ENCODE measurements at places on chromosomes 1 and 21.

GRCh38 chr21:42781971-42782722 lies 97.2 kb downstream of the WDR4 start:
- DNase-seq = no peak

GRCh38 chr1:84479998-84480397 lies 932 bp downstream of the RPF1 start:
- DNase-seq = no peak

DNA sequence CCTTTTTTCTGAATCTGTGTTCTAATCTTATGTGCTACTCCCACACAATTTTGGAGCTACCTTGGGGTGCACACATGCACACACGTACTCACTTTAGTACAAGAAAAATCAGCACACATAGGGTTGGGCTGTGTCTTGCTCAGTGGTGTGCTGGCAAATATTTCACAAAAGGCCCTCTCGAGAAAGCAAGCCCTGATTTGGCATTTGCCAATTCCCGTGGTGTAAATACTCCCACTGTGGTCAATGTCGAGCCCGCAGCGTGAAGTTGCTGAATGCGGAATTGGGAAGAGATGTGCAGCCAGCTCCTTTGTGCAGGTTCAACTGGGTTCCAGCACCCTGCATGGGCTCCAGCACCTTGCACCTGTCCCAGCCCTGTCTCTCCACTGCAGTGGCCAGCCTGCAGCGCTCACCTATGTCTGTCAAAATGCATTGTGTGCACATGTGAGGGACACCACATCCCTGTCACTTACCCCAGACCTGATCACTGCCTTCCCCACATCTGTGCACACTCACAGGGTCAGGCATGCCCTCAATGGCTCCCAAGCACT lies 78.4 kb upstream of the WNT4 start:
- DNase-seq = no peak

DNA sequence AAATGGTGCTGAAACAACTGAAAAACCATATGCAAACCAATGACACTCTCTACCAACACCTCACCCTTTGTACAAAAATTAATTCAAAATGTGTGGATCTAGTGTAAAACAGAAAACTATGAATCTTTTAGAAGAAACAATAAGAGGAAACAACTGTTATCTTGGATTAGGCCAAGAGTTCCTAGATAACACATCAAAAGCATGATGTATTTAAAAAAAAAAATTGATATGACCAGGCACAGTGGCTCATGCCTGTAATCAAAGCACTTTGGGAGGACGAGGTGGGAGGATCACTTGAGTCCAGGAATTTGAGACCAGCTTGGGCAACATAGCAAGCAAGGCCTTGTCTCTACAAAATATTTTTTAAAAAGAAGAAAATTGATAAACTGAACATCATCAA lies 79.0 kb downstream of the EIF4G3 start:
- no peak for DNase-seq

GRCh38 chr1:215899901-215900300 lies 332.8 kb downstream of the KCTD3 start:
- no peak for DNase-seq

- no peak for DNase-seq
Measured at GRCh38 chr1:2468041-2468472, 8.0 kb upstream of the PLCH2 start.

DNA sequence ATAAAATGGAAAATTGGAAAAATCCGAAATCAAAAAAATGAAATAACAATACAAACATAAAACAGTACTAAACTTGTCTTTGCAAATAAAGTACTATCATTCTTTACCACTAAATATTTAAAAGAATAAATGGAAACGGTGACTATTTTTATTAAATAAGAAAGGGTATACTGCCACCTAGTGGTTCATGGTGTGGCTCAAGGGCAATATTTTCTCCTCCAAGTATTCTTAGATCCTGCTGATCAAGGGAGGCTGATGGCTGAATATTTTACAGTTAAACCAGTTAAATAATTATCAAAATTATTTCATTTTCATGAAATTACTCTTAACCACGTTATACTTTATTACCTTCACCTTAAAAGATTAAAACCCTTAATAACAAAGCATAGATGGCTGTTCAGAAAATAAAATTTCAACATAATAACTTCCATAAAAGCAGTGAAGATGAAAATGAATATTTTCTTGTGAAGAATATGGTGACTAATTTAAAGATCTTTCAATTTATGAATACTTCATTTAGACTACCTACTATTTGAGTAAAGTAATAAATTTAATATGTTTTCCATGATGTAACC lies 1793.9 kb downstream of the NCAM2 start:
- DNase-seq = peak; percentile 9

- DNase-seq = no peak
Measured at GRCh38 chr1:4973341-4973740, 318.9 kb downstream of the AJAP1 start.

GRCh38 chr1:94940738-94941137 lies 13.8 kb upstream of the CNN3 start:
- DNase-seq = no peak

DNA sequence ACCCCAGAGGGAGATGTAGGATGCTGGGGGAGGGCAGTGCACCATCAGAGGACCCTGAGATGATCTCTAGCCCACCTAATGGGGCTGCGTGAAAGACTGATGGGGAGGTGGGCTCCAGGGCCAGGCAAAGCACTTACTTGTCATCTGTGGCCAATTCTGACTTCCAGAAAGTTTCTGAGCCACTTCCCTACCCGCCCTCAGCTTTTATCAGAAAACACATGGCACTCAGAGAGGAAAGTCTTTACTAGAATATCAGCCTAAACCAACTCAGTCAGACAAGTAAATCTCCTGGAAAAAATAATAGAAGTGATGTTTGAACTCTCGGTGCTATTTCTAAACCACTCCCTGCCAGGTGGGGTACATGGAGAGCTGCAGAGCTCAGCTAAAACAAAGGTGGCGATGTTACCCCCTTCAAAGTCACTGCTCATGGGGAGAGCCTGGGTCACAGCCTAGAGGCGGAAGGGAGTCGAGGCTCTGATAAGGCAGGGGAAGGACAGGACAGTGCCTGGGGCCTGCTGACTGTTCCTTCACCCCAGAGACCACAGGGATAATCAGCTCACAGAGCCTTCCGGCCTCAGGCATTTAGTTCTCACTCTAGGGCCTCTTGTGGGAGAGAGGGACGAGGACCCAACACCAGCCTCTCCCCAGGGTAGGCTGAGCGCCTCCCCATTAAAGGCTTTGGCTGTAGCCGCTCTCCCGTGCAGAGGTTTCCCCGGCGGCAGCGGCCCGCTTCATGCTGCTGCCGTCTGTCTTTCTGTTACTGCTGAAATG lies 14.2 kb downstream of the SMIM12 start:
- DNase-seq = no peak

GRCh38 chr1:184695023-184695422 lies 59.6 kb downstream of the EDEM3 start:
- DNase-seq = no peak

- no peak for DNase-seq
Measured at GRCh38 chr1:239952348-239953308, 139.1 kb upstream of the FMN2 start.
